ENCODE measurements at places on chromosomes 2 and 18.

DNA sequence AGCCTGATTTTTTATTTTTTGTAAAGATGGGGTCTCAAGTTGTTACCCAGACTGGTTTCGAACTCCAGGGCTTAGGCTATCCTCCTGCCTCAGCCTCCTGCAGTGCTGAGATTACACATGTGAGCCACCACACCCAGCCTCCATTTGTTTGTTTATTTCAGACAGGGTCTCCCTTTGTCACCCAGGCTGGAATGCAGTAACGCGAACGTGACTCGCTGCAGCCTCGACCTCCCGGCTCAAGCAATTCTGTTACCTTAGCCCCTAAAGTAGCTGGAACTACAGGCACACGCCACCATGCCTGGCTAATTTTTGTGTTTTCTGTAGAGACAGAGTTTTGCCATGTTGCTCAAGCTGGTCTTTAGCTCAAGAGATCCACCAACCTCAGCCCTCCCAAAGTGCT, 27.2 kb downstream of the UBXN4 start:
- no peak for DNase-seq

- DNase-seq: no peak
Measured at GRCh38 chr2:69213201-69213600, 173.8 kb downstream of the GFPT1 start.

DNA sequence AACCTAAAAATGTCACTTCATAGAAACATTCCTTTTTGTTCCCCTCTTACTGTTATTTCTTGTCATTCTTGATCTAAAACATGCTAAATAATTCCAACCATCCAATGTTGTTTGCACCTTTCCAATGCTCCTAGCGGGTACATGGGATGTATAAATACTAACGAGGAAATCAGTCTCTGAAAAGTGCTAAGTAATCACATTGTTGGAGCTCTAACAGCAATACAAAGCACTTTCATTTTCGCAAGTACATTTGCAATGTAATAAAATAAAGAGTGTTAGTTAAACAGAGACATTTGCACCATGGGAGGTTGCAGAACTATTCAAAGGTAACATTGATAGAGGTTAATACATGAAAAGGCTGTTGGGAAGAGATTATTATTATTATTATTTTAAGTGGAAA, 286.2 kb upstream of the ACVR2A start:
- no peak for DNase-seq

DNA sequence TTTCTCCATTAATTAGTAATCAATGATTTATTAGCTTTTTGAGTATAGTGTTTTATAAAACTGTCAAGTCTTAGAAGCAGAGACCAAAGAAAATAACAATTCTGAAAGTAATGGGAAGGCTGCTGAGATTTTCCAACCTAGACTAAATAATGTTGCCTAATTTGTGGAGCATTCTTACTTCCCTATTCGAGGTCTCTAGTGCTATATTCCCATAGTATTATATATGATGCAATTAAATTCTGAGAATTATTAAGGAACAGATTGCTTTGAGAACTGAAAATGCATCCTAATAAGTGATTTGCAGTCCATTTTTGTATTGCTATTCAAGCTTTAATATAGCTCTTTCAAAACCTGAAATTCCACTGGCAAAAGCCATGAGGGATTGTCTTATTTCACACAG, 27.7 kb upstream of the DOCK10 start:
- peak; percentile 11 for DNase-seq

DNA sequence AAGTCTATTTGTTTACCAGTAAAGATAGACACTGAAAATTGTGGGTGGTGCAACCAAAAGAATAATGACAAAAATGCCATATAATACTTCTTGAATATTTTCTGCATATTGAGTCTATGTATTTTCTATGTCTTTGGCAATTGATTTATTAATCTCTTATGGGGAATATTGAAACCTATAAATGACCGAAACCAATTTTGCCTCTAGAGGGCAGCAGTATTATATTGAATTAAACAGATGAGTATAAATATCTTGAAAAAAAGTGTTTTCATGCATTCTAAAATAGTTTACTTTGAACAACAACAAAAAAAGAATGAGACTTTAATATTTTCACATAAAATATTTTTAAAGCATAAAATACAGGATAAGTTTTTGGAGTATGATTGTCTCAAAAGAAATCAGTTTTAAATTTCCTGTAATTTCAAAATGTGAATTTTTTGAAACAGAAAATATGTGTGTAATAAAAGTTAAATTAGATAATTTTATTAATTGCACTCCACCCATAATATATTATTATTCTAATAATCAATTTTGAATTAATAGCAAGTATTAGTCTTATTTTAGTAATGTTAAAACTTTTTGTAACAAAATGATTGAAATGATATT, 49.9 kb upstream of the CALCRL start:
- DNase-seq: no peak

- no peak for DNase-seq
Measured at GRCh38 chr18:45635893-45636509, 20.7 kb downstream of the SLC14A2 start.

GRCh38 chr2:130911482-130911881, 74.8 kb downstream of the ARHGEF4 start:
- DNase-seq: no peak

- no peak for DNase-seq
Measured at GRCh38 chr2:63977904-63978303, 41.3 kb downstream of the VPS54 start.

- DNase-seq: no peak
Measured at GRCh38 chr2:169139145-169139544, 69.8 kb downstream of the DHRS9 start.

DNA sequence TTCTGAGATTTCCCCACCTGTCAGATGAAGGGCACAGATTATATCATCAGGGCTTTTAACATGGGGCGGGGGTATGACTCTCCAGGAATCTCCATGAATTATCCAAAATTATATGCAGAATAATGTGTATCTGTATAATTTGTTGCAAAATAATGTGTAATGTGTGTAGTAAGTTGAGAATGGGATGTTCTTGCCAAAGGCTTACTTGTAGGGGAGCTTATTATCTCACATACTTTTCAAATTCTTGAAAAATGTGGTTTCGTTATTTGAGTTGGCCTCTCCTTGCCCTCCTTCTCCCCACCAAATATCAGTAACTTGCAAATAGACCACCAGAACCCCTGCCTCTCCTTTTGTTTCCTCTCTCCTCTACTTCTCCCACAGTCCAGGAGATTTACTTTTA, 35.6 kb downstream of the UBR3 start:
- no peak for DNase-seq

DNA sequence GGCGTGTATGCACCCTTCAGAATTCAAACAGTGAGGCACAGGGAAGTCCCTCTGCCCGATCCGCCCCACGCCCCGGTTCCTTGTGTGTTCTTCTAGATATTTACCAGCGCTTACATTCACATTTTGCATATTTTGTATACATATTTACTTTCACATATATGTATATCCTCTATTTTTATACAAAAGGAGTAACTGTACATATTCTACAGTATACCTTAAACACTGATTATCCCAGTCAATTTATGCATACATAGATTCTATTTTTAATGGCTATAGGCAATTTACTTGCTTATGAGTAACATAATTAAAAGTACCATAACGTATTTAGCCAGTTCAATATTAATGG, 307 bp upstream of the DUSP11 start:
- no peak for DNase-seq

- DNase-seq: no peak
Measured at GRCh38 chr2:861655-862354, 88.8 kb upstream of the SNTG2 start.

DNA sequence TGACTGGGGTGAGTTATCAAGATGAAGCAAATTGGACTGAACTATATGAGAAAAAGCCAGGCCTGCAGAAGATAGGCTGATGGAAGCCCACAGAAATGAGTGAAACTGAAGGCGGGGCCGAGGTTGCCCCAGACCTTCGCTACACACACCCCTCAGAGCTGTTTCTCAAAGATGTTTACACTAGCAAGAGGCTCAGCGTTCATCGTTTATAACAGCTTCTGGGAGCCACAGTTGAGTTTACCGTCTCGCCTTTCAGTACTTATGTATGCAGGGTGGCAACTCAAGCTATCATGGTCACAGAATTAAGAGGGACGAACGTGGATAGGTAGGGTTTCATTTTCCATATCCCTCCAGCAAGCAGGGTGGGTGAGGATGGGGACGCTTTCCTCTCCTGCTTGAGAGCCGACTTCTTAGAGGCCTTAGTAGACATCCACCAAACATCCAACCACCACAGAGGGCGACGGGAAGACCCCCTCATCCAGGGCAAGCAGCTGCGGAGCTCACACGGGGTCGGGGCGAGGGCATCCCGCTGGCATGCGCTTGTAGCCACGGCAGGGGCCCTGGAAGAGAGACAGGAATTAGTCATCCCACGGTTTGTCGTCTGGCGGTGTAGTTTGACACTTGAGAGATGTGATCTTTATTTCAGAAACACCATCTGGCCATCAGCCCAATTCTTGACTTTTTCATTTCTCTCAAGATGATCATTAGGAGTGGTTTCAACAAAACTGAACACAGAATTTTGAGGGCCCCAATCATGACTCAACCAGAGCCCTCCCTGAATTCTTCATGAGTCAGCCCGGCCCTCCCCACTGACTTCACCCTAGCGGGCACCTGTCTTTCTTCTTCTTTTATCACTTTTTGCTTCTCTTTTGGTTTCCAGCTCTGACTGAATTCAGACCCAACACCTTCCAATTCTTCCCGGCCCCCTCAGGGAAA, 109.1 kb upstream of the CTDP1 start:
- peak; percentile 86 for DNase-seq

- no peak for DNase-seq
Measured at GRCh38 chr2:84713441-84713840, 167.4 kb downstream of the TRABD2A start.

GRCh38 chr2:239294571-239295054, 106.2 kb downstream of the HDAC4 start:
- DNase-seq: no peak

GRCh38 chr2:118321432-118322105, 233.3 kb downstream of the INSIG2 start:
- no peak for DNase-seq

GRCh38 chr18:66209656-66210055, 394.2 kb downstream of the CDH19 start:
- no peak for DNase-seq

Measured in MV-4-11 (cell line).